ENCODE measurements at places on chromosomes 5 and 9. TPM values are rescaled to one million over a fixed set of nuclear protein-coding genes. Genes with fewer than 3 reads are reported as not detected.

DNA sequence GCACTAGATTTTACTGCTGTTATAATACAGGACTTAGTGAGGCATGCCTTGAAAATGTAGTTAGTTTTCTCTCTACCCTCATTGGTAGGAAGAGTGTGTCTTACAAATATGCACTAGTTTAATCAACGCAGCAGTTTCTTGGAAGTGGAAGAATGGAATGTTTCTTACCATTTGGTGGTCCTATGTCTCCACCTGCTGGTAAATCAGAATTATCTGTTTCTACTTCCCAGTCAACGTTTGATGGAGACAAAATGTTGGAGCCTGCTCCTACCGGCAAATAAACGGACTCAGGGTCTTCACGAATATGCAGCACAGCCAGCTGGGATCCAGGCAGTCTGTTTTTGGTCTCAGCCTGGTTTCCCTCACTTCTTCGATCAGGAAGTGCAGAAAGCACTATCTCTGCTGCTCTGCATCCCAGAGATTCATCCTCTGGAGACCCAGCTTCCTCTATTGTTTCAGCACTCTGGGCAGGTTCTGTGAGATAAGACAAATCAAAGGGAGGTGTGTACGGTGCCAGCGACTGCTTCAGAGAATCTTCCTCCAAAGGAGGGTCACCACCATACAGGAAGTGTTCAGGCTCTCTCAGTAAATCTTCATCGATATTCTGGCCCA lies 59.5 kb upstream of the PCA3 start:
- peak; percentile 18 for DNase-seq

DNA sequence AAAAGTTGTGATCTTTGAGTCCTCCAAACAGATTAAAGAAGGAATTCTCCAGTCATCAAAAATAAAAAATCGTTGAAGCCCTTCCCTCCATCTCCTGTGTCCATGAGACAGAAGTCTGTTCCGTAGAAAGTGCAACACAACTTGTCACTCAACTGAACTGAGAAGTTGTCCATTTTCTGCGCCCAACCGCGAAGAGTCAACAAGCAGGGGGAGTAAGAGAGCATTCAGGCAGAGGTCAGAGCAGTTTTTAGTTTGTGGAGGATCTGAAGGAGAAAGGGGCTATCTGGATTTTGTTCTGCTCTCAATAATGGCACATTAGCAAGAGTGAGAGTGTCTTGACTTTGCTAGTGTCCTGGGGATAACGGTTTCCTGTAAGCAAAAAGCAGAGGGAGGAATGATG lies 303.9 kb downstream of the ICE1 start:
- DNase-seq: no peak

DNA sequence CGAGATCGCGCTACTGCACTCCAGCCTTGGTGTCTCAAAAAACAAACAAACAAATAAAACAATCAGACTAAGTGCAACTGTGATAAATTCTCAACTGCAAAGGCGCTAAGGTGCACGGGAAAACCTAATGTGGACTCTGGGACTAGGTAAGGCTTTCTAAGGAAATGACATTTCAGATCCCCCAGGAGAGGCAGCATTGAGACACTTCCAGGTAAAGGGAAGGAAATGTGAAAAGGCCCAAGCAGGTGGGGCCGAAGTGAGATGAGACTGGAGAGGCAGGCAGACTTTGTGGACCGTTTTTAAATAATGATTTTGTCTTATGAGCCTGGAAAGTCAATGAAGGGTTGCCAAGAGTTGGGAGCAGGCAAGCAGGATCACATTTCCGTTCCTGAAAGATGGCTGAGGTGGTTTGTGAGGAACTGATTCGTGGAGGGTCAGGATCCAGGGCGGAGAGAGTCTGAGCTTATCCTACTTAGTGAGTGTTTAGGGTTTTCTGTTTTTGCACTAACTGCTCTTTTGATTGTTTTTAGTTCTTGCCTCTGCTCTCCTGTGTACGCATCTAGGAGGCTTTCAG lies 2.0 kb upstream of the APBA1 start:
- DNase-seq: no peak

The SLC22A5 gene
- 27.0 TPM for total RNA-seq

The FGF1 gene
- total RNA-seq: 0.98 TPM

DNA sequence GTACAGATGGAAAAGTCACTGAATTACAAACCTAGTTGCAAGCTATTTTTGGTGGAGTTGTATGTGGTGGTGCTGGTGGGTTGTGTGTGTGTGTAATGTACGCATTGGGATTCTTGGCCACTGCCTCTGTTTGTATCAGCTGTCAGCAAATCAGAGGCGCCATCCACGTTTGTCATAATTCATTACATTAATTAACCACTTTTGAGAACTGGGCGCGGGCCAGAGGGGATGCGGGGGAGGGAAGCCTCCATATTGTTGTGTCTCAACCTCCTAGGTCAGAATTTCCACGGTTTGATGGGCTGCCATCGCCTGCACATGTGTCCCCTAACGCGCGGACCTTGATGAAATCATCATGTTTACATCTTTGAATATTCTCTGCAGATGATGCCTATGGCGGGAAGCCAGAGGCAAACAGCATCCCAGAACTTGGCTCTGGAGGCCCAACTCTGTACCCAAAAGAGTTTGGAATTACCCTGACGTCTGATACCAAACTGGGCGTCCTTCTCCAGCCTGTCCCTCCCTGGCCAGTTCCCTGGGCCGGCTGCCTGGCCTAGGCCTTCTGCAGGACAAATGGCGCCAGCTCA lies 54.9 kb downstream of the FGF18 start:
- DNase-seq: no peak

DNA sequence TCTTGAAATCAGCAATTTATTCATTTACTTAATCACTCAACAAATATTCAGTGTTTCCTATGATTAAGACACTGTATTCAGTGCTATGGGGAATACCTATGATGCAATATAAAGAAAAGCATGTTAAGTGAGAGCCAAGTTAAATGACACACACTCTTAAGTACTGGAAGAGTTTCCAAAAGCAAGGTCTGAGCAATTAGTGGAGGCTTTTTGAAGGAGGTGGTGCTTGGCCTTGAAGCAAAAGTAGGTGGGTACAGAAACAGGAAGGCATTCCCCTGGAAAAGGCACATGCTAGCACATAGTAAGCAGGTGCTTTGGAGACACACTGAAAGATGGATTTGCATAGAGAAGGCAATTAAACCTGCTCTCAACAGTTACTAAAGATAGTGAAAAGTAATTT lies 4.0 kb downstream of the TSLP start:
- DNase-seq: no peak

The CNTNAP3B gene
- 2.6 TPM for total RNA-seq

DNA sequence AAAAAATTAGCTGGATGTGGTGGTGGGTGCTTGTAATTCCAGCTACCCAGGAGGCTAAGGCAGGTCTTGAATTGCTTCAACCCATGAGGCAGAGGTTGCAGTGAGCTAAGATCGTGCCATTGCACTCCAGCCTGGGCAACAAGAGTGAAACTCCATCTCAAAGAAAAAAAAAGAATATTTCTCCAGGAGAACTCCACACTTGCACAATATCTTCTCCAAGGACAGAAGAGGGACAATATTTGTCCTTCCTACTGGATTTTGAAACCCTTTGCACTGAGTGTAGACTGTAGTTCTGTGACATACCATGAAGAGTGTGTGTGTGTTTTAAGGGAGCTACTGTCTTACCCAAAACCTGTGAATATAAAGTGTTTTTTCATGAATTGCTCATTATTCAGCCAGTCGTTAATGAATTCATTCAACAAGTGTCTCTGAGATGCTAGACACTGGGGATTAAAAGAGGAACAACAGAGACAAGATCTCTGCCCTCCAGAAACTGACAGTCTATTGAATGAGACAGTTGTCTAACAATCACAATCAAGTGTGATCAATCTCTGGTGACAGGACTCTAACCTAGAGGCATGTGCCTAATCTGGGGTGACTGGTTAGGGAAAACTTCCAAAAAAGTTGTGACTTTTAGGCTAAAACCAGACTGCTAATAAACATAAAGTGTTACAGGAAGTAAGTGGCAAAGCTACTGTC lies 9.8 kb upstream of the UBE2D2 start:
- no peak for DNase-seq

DNA sequence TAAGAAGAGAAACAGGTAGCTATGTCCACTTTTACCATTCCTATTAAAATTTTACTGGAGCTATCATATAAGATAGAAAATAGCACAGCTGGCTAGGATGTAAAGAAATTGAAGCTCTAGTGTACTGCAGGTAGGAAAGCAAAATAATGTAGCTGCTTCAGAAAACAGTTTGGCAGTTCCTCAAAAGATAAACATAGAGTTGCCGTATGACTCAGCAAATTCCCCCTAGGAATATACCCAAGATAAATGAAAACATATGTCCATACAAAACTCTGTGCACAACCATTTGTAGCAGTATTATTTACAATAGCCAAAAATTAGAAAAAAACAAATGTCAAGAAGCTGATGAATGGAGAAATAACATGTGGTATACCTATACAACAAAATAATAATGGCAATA lies 64.6 kb upstream of the SHISAL2B start:
- DNase-seq: no peak

Data from mucosa of gallbladder (tissue), 1 donor.